ENCODE measurements at places on chromosomes 12 and 14.
A peak's percentile ranks its signal among the peaks of the same experiment; 100 is the strongest.

- no peak for DNase-seq
Observed at GRCh38 chr12:106861984-106862916, 87.8 kb downstream of the RIC8B start.

- DNase-seq: no peak
Observed at GRCh38 chr12:75712223-75712622, 200.8 kb upstream of the KRR1 start.

GRCh38 chr12:29611906-29612305 lies 114.4 kb upstream of the OVCH1 start:
- DNase-seq: no peak

DNA sequence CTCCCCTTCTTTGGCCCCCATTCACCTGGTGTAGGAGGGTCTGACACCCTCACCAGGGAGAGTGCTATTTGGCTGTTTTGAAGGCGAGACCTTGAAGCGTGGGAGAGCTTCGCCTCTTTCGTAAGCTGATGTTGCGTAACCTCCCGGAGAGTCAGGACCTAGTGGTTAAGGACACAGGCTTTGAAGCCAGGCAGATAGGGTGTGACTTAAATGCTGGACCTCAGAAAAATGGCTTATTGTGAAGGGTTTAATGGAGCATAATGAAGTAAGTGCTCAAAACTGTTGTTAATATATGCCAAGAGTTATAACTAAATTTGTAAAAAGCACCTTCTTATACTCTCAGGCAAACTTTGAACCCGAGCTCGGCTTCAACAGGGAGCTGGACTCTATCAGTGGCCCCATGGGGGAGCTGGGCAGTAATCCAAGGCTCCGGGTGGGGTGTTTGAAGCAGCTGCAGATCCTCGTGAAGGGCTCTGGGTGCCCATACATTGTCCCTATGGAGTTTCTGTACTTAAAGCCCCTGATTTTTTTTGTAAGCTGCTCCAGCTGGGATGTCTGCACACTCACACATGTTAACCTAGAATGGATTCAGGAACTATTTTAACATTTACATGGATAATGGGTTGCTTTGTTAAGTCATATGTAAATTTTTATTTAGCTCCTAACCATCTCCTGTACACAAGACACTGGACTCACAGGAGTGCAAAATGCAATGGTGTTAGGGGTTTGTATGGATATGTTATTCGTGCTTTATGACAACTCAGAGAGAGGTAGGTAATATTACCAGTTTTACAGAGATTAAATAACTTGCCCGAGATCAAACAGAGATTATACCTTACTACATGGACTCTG lies 26.0 kb downstream of the PPFIBP1 start:
- DNase-seq: no peak

DNA sequence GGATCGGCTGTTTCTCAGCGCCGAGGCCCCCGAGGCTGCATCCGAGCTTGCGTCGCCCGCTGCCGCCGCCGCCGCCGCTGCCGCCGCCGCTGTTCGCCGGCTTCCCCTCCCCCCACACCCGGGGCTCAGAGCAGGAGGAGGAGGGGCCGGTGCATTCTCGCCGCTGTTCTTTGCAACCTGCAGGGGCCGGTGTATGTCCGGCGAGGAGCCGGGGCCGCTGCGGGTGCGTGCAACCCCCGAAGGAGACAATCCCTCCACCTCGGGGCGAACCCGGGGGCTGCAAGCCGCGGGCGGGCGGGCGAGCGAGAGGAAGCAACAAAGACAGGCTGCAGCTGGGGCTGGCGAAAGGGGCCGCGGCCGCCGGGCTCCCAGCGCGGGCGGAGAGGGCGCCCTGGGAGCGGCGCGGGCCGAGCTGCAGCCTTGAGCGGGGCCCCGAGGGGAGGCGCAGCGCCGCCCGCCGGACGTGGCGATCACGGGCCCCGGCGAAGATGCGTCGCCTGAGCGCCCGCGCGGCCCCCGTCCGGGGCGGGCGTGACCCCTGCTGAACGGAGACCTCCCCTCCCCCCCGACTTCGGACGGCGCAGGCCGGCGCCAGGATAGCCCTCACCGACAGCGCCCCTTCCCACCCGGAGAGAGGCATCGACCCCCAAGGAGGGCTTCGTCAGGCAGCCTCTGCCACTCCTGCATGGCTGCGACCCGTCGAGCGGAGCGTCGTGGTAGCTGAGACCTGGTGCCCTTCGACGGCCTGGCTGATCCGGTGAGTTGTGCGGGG lies 702 bp downstream of the FAM222A start:
- DNase-seq: peak; percentile 9

DNA sequence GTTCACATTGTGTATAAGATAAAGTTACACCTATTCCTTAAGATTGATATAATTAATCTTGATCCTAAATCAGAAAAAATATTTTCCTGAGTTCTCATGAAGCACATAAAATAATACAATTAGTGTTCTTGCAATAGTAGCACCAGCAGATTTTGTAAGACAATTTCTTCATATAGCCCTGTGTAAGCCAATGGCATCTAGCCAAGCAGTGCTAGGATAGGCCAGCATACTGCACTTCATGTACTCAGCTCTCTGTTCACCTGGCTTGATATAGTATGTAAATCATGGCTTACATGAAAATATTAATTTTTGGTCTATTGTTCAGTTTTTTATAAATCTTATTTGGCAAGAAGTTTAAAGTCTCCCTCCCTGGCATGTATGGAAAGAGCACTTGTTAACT lies 1.9 kb downstream of the KLRF2 start:
- no peak for DNase-seq

DNA sequence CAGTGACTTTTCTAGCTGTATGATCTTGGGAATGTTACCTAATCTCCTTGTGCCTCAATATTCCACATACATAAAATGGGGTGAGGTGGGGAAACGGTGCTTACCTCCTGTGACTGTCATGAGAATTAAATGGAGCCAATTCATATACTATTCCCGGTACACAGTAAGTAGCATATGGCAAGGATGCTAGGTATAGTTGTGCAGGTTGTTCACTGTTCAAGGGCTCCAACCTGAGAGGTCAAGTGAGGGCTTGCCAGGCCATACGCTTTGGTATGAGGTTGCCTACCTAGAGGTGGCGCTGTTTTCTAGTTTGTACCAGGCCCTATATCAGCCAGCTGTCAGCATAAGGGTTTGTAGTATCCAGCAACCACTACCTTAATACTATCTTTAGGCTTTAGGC lies 3.6 kb upstream of the BATF start:
- no peak for DNase-seq

DNA sequence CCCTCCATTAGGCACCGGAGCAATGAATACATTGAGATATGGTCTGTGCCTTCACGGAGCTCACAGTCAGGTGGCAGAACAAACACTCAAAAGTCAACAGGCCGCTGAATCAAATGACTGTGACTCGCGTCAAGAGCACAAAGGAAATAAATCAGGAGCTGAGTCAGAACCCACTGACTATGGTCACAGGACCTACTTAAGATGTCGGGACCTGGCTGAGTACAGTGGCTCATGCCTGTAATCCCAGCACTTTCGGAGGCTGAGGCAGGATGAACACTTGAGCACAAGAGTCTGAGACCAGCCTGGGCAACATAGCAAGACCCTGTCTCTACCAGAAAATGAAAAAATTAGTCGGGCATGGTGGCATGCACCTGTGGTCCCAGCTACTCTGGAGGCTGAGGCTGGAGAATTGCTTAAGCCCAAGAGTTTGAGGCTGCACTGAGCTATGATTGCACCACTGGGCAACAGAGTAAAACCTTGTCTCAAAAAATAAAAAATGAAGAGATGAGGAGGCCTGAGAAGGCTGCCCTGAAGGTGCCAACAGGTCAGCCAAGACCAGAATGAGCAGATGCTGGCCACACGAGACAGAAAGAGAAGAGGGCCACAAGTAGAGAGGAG lies 19.9 kb downstream of the TMEM233 start:
- no peak for DNase-seq

DNA sequence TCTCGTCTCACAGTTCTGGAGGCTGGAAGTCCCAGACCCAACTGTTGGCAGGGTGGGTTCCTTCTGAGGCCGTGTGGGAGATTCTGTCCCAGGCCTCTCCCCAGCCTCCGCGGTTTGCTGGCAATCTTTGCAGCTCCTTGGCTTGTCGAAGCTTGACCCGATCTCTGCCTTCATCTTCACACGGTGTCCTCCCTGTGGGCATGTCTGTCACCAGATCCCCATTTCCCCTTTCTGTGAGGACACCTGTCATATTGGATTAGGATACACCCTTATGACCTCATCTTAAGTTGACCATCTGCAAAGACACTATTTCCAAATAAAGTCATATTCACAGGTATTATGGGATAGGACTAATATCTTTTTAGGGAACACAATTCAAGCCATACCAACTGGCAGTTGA lies 22.6 kb upstream of the LRP1-AS start:
- DNase-seq: no peak

- no peak for DNase-seq
Observed at GRCh38 chr12:54795644-54796043, 58.7 kb upstream of the MUCL1 start.

- DNase-seq: no peak
Observed at GRCh38 chr12:102120564-102120873, 536 bp downstream of the PARPBP start.

DNA sequence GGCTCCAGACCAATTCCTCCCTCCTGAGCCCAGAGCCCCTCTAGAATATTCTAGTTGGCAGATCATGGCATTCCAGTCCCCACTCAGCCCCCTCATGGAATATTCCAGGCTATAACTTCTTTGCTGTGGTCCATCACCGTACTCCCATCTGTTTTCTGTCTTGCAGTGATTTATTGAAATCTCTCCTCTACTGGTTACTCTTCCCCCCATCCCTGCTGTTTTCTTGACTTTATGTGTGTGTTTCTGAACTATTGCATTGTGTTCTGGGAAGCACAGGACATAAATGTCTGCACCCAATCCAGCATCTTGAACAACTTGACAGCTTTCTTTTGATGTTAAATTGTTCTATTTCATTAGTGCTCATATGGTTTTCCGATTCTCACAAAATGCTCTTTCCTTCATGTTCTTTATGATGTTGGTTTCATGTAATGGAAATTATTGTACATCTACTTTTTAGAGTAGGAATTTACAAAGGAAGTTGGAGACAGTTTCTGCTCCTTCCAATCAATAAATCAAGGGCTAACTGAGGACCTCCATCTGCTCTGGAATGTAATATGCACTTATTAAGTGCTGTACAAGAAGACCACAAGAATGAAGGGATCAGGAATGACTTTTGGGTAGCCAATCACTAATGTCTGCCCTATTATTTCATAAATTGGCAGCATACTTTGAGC lies 26.3 kb downstream of the PDE6H start:
- DNase-seq: no peak

- DNase-seq: no peak
Observed at GRCh38 chr14:105215602-105216001, 32.7 kb upstream of the BTBD6 start.

GRCh38 chr12:79531518-79531917 lies 159.2 kb downstream of the PAWR start:
- DNase-seq: no peak

DNA sequence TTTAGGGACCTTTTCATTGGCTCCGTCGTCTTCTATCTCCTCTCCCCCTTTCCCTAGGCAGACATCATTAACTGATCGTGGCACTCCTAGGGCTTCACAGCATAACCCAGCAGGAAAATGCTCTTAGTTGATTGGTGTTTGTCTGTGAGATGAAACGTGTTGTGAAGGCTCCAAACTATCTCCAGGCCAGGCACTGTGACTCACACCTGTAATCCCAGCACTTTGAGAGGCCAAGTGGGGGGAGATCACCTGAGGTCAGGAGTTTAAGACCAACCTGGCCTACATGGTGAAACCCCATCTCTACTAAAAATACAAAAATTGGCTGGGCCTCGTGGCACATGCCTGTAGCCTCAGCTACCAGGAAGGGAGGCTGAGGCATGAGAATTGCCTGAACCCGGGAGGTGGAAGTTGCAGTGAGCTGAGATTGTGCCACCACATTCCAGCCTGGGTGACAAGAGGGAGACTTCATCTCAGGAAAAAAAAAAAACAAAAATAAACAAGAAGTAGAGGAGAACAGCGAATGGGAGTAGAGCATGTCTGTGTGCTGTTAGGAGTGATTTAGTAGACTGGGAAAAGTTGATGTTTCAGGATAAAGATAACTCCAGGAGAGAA lies 32.3 kb upstream of the WDR89 start:
- no peak for DNase-seq

DNA sequence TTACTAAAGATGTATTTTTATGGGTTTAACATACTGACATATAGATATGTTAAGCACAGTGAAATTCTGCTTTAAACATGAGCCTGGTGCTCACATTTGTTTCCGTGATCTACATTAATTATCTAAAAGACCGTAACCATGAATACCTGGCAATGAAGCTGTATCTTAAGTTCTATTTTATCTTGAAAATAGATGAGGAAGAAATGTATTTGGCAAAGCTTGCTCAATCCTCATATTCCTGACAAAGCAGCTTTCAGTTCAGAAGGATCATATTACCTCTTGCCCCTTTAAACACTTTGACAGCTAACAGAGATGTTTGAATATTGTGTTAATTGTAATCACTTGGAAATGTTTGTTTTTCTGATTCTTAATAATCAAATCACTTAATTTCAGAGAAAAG lies 9.8 kb downstream of the EPYC start:
- DNase-seq: no peak

DNA sequence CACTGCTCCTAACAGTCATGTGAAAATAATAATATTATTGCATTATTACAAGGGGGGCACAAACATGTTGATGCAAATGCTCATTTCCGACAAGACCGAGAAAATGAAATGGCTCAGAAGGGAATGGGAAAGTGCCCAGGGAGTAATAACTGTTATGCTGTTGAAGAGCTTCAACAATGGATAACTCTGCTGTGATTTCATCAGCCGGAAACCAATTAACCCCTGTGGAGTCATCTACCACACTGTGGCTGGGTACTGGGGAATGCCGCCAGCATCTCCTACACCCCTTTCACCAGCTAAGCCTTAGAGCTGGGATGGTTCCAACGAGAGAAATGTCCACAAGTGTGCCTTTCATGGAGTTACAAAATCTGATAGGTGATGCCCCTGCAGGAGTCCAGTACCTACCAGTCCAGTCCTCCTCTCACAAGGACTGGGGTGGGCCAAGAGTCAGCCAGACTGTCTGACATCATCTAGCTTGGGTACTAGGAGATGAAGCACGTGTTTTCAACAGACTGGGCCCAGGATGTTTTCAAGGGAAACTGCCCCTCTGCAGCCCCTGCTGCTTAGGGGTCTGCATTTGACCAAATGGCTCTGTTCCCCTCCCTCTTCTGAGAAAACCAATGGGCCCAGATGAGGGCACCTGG lies 509.3 kb upstream of the CCDC196 start:
- DNase-seq: no peak

DNA sequence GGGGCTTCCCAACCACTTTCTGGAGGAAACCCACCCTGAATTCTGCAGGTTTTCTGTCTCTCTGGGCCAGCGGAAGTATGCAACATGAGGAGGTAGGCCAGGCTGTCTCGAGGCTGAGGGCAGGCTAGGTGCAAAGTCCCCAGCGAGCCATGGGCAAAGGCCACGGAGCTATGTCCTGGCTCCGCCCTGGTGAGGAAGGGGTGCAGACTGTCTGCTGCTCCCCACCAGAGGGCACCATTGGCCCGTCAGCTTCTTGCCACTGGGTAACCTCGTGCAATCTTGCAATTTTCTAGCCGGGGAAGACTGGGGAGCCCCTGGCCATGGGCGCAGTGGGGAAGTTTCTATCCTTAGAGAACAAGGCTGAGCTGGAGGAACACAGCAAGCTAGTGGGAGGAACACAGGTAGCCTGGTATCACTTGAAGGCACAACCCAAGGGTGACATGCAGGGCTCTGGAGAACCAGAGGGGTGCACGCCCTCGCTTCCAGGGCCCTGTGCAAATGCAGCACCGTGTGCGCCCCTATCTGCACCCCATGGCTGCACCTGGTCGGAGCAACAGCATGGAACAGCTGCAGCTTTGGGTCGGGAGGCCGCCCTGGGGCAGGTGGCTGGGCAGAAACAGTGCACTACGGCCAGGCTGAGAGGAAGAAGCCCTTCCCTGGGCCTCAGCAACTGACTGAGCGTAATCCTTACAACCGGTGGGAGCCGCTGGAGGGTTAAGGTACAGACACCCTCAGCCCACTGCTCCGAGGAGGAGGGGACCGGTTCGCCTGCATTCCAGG lies 27.6 kb upstream of the RPLP0 start:
- DNase-seq: peak; percentile 79
